ENCODE measurements at places on chromosomes 4 and X. TPM values are rescaled to one million over a fixed set of nuclear protein-coding genes. Genes with fewer than 3 reads are reported as not detected.

DNA sequence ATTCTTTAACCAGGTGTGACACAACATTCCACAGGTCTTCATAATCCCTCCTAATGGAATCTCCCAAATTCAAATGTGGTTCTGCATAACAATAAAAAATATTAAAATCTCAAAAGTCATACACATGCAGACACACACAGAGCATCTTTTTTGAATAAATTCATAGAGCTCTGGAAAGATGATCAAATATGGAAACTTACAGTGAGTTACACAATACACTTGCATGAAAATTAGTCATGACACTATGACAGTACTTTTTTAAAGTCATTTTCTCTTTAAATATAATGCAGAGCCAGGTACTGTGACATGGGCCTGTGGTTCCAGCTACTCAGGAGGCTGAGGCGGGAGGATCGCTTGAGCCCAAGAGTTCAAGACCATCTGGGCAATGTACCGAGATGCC lies 38.9 kb downstream of the DDX60L start:
- DNase-seq = no peak

DNA sequence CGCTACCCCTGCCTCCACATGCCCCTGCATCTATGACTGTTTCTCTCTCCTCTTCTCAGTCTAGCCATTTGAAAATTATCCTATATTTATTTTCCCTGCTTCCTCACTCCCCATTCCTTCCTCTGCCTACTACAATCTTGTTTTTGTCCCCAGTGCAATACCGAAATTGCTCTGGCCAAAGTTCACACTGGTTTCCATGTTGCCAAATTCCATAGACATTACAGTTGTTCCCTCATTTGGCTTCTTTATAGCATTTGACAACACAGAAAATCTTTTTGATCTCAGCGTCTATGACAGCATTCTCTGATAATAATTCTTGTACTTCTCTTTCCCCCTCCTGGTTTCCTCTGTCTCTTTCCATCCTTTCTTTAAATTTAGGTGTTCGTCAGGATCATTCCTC lies 99.4 kb downstream of the GPR82 start:
- no peak for DNase-seq

DNA sequence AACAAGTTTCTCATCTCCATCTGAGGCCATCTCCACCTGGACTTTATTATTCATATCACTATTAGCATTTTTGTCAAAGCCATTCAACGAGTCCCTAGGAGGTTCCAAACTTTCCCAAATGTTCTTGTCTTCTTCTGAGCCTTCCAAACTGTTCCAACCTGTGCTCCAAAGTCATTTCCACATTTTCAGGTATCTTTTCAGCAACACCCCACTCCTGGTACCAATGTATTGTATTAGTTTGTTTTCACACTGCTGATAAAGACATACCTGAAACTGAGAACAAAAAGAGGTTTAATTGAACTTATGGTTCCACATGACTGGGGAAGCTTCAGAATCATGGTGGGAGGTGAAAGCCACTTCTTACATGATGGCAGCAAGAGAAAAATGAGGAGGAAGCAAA lies 385.4 kb upstream of the GATB start:
- DNase-seq = no peak

MAGEB5 gene
- total RNA-seq = not detected

TLR3 gene
- 10.6 TPM for total RNA-seq

DNA sequence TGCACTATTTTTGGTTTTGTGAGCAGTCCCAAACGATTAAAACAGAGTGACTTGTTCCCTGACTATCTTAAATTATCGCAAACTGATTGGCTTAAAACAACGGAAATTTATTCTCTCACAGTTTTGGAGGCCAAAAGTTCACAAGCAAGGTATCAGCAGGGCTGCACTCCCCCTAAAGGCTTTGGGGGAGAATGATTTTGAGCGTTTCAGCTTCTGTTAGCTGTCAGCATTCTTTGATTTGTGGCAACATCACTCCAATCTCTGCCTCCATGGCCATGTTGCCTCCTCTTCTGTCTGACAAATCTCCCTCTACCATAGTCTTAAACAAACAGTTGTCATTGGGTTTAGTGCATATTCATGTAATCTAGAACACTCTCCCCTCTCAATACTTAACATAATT lies 459.6 kb upstream of the ATOH1 start:
- DNase-seq = no peak

DNA sequence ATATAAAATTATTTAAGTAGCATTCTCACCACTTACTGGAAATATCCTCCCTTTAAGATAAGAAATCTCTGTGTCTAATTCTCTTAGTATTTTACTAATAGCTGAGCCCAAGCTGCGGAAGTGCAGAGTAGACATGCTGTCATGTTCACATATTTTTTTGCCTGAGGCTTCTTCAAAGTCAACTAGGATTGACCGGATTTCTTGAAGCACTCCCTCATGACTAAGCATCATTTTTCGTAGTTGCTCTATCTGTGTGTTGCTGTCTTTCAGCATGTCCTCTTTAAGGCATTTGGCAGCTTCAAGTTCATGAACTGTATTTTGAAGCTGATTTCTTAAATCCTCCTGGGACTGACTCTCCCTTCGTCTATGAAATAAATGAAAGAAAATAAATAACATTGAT lies 36.9 kb downstream of the CCDC158 start:
- DNase-seq = no peak

DNA sequence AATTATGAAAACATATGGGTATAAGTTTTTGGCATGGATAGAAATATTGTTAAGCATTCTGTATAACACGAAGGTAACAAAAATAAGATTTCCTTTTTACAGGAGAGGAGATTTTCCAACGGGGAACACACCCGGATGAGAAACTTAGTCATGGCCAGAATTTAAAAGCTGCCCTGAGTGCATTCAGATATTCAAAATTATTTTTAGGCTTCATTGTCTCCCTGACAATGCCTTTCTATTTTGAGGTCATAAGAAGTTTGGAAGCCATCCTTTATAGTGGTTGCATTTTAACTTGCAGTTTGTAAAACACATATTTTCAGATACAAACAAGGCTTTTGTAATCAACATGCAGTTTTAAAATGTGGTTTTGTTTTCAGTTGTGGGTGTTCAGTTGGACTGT lies 357.5 kb upstream of the FAM47C start:
- DNase-seq = no peak

GRCh38 chr4:75513526-75514130 lies 575 bp downstream of the RCHY1 start:
- no peak for DNase-seq

GRCh38 chrX:132226169-132226568 lies 6.9 kb upstream of the RAP2C start:
- no peak for DNase-seq

DNA sequence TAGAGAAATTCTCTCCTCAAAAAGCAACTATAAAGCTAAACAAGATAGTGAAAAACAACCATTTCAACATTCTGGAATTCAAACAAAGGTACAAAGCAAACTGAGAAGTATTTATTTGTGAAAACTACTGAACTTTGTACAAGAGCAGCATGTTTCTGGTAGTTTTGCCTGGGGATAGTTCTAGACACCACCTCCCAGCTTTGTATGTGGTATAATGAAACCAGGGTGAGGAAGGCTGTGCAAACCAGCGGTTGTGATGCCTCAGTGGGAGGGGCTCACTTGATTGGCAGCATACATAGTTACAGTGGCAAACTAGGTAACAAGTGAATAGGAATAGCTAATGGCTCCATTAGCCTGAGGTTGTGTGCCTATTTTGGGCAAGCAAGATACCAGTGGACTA lies 18.6 kb upstream of the FRMD7 start:
- no peak for DNase-seq

DNA sequence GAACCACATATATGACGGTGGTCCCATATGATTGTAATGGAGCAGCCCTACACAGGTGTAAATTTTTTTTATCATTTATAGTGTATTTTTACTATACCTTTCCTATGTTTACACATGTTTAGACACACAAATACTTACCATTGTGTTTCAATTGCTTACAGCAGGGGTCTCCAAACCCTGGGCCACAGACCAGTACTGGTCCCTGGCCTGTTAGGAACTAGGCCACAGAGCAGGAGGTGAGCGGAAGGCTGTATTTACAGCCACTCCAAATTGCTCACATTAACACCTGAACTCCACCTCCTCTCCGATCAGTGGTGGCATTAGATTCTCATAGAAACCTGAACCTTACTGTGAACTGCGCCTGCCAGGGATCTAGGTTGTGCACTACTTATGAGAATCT lies 201.8 kb upstream of the NDST4 start:
- DNase-seq = no peak

STOX2 gene
- total RNA-seq = 11.5 TPM

MTMR1 gene
- total RNA-seq = 22.6 TPM

AFF1 gene
- 99.9 TPM for total RNA-seq

GRCh38 chr4:8381814-8382581 lies 58.5 kb downstream of the ACOX3 start:
- DNase-seq = no peak

DNA sequence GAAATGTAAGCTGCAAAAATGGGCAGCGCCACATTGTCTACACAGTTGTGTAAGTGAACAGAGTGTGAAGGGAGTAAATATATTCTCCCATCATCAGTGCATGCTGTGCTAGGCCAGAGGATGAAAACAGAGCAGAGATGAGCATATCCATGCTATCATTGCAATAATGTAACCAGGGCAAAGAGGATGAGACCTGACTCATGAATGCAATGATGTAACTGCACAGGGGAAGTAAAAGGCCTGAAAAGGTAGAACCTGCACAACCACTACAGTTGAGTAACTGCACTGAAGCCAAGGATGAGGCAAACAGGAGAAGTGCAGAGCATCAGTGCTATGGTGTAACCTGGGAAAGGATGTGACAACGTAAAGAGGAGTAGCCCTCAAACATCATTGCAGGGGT lies 220.4 kb upstream of the FAM47C start:
- peak; percentile 54 for DNase-seq

DNA sequence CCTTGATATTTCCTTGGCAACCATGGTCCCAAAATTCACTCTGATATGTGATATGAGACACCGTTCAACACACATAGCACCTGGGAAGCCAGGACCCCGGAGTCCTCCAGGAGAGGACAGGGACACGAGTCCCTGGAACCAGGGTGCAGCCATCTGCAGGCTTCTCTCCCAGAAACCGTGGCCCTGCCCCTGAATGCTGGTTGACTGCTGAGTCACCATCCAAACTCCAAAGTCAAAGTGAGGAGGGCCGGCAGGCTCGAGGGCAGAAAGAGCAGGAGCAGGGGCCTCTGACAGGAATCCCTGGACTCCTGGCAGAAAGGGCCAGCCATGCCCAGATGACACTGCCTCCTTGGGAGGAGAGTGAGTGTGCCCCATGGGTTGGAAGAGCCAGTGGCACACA lies 6.9 kb upstream of the PNMA6A start:
- no peak for DNase-seq

DNA sequence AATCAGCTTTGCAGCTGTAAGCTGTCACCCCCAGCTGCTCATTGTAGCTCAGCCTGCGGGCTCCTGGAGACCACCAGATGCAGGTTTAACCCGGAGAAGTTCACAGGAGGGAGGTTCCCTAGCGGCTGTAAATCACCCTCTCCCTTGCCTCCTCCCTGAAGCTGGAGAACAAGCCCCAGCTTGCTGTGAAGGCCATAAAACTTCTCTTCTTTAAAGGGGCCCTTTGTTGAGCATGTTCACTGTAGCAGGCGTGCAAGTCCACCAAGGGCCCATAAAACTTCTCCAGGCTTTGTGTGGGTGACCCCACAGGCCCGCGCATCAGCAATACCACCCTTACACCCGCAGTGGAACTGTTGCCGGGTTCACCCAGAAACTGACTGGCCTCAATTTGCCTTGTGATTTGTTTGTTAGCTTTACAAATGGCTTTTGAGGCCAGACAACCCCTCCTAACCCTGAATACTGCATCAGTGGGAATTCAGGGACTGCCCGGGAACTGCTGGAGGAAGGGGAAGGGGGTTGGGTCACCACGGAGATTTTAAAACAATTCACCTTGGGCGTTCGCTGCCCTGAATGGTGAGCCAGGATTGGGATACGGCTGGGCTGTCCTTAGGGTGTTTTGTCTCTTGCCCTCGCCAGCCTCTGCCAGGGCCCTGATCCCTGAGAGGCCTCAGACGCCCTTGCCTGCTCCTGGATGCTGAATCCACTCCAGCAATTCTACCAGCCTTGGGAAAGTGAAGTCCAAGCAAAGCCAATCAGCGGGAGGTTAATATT lies 49.5 kb upstream of the ATP6AP2 start:
- no peak for DNase-seq

ETDA gene
- total RNA-seq = not detected

GRCh38 chrX:68935362-68935761 lies 106.5 kb downstream of the EFNB1 start:
- DNase-seq = no peak

- no peak for DNase-seq
Measured at GRCh38 chr4:12445711-12446235, 1017.1 kb upstream of the HS3ST1 start.

DNA sequence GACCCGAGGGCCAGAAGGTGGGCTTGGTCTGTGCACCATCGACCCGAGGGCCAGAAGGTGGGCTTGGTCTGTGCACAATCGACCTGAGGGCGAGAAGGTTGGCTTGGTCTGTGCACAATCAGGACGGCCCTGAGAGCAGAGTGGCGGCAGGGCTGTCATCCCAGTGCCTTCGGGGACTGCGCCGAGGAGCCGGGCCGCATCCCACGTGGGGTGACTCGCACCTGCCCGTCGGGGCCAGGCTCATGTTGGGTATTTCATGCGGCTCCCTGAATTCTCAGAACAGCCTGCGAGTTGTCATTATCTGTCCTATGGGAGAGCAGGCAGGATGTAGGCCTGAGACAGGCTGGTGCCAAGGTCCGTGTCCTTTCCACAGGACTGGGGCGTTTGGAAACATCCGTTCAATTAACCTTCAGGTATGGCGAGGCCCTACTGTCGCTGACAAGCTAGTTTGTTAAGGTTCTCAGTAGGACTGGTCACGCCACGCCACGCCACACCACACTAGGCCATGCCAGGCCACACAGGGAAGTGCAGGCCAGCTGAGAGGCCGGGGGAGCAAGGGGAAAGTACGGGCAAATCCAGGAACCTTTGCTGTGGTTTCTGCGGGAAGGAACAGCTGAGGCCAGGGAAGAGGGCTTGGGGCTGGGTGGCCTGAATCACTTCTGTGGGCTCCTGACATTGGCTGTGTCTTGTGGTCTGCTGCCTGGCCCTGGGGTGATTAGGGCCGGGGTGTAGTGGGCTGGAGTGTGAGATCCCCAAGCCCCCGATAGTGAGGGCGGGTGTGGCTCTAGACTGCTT lies 182.9 kb downstream of the AFAP1 start:
- no peak for DNase-seq

DNA sequence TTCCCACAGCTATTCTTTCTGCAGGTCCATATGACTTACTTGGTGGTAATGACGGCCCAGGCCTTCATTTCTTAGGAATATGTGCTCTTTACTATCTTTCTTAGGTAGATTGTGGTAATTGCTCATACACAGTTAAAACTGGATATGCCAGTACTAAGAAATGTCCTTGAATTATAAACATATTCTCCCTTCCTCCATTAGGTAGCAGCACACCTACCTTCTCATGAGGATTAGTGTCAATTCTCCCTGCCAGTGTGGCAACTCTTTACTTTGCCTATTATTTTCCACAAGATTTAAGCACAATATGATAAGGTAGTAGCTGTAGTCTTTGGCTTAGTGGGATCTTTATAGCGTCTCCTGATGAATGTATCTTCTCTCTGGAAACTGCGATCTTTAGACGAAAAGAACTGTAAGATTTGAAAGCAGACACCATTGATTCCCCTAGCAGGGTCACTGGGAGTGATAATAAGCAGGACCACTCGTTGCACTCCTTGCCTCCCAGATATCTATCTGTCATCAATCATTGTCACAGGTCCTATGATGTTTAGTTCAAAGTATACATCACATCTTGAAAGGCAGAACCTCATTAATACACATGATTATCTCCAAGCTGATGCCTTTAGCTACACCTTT lies 1240.7 kb downstream of the C4orf33 start:
- no peak for DNase-seq

Measured in vagina (tissue), 2 donors.